GM12864 (cell line): ENCODE measurements at places on chromosomes 5 and 9.

- DNase-seq, result no peak
These were observed 23.2 kb downstream of the RETREG1 start for GRCh38 chr5:16593628-16594027.

DNA sequence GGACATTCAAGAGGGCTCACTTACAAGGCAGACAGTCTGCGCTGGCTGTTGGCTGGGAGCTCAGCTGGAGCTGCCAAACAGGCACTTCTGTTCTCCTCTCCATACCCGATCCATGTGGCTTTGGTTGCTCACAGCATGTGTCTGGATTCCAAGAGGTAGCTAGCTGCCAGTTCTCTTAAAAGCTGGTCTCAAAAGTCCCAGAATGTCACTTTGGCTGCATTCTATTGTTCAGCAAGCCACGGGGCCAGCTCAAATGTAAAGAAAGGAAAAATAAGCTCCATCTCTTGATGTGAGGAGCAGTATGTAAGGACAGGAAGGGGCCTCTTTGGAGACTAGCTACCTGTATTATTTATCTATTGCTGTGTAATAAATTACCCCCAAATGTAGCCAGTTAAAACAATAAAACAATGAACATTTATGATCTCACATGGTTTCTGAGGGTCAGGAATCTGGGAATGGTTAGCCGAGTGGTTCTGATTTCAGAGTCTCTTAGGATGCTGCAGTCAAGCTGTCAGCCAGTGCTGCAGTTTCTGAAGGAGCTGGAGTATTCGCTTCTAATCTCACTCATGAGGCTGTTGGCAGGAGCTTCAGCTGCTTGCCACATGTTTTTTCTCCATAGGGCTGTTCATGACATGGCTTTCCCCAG, 112.7 kb upstream of the CLINT1 start:
- no peak for DNase-seq

GRCh38 chr5:88404405-88404804, 135.8 kb upstream of the TMEM161B start:
- DNase-seq, result no peak

DNA sequence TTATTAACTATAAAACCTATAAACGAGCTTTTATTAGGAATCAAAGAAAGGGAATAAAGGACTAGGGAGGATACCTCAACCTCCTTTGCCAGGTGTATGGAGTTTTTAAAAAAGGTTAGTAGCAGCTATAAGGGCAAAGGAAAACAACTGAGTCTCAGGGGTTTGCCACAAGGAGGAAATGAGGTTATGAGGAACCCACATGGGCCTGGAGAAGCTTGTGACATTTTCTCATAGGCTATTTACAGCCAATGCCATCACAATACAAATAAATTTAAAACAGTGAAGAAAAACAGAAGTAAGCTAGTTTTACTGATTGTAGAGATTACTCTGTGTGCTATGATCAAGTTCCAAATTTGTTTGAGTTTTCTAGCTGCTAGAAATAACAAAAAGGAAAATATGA, 92.6 kb downstream of the CDKN2A start:
- no peak for DNase-seq

- DNase-seq, result no peak
These were observed 210.2 kb upstream of the TARS1 start for GRCh38 chr5:33230467-33231078.

- DNase-seq, result no peak
These were observed 21.8 kb downstream of the STOM start for GRCh38 chr9:121348221-121348620.

GRCh38 chr5:107154593-107154992, 516.1 kb downstream of the EFNA5 start:
- DNase-seq, result no peak

GRCh38 chr9:114061830-114062474, 16.1 kb downstream of the AMBP start:
- DNase-seq, result no peak

- DNase-seq, result no peak
These were observed 35.8 kb upstream of the CMYA5 start for GRCh38 chr5:79653843-79654242.

GRCh38 chr9:34522971-34523797, at the start of gene ENHO:
Gene ENHO, minus strand, starts transcription at chr9:34522990. Its CDS starts 1,295 bp downstream, at chr9:34521695.
- DNase-seq, result no peak

- DNase-seq, result no peak
These were observed 470.7 kb downstream of the CDK5RAP2 start for GRCh38 chr9:120109242-120109641.

DNA sequence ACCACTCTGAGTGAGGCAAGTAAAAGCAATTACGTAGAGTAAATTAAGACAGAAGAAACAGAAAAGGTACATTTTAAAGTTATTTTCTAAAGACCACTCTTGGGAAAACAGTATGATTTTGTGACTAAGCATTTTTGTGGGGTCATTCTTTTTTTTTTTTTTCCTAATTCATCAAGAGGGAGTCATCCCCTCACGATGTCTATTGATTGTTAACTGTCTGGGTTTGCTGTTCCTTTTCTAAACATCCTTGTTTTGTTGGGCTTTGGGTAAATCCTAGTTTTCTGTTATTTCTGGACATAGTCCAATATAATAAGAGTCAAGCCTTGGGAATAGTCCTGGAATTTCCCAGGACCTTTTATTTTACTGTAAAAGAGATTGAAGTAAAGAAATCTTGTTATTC, 63.8 kb downstream of the ANKRD55 start:
- no peak for DNase-seq

DNA sequence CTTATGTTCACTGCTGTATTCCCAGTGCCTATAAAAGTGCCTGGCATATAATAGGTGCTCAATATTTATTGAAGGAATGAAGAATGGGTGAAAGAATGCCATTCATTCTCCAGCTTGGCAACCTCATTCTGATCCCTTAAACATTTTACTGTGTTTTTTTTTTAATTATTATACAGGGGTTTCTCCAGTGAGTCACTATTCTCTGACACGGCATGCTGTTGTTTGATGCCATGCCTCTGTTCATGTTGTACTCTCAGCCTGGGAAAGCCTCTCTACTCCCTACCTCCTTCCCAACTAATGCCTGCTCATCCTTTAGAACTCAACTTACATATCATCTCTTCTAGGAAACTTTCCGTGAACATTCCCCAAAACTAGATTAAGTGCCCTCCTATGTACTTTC, 70.2 kb upstream of the PHF24 start:
- no peak for DNase-seq

DNA sequence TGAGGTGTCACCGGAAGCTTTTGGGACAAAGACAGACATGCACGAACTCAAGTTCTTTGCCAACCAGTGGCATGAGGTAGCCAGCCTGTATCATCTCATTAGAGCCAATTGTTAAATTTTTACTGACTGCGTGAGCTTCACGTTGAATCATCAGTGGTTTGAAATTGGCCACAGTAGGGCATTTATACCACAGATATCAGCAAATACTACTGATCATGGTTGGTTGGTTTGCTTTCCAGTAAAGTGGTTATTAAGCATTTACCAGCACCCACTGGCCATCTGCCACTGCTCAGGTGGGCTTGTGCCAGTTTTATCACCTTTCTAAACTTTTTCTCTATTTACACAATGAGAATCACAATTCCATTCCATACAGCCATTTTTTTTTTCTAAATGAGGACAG, 28.4 kb upstream of the SHC3 start:
- no peak for DNase-seq

DNA sequence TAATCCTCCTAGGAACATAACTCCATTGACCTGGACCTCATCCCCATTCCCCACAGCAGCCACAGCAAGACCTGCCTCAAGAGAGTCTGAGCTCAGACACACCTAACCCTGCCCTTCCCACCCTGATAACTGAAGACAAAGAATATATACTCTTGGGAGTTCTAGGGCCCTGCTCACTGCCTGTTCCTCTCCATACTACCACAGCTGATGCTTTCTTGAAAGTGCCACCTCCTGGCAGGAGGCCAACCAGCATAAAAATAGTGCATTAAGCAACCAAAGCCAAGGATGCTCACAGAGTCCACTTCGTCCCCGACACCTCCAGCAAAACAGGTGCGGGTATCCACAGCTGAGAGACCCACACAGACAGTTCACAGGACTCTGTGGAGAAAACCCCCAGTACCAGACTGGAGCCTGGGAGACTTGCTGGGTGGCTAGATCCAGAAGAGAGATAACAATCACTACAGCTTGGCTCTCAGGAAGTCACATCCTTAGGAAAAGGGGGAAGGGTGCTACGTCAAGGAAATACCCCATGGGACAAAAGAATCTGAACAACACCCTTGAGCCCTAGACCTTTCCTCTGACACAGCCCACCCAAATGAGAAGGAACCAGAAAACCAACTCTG, 23.5 kb downstream of the FAM114A2 start:
- DNase-seq, result no peak

DNA sequence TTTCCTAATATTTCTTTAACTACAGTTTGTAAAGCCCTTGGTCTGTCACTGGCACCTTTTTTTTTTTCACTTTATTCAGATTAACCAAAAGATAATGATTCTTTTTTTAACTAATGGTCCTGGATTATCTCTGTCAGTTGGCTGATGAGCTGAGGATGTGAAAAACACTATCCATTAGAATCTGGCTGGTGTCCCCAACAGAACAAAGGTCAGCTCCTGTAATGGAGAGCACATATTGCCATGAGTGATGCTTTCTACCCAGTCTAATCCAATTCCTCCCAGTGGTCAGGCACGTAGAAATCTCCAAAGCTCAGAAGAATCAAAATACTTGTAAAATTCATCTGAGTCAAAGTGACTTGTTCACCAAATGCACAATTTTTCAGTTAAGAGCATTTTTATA, 491.7 kb upstream of the PIK3R1 start:
- no peak for DNase-seq

DNA sequence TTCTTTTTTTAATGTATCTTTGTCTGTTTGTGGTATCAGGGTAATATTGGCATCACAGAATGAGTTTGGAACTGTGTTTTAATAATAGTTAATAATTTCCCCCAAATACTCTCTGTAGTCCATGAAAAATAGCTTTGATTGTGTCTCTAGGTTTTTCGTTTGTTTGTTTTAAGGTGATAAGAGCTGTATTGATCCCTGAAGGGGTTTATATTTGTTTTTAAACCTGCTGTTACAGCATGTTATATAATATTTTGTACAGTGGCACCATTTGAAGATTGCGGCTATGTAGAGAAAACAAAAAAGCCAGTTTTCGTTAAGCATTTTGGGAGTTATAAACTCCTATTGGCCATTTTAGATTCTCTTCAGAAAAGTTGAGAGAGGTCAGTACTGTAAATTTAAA, 15.7 kb downstream of the PAM start:
- no peak for DNase-seq

- DNase-seq, result no peak
These were observed 140.3 kb upstream of the FTMT start for GRCh38 chr5:121711416-121711815.

DNA sequence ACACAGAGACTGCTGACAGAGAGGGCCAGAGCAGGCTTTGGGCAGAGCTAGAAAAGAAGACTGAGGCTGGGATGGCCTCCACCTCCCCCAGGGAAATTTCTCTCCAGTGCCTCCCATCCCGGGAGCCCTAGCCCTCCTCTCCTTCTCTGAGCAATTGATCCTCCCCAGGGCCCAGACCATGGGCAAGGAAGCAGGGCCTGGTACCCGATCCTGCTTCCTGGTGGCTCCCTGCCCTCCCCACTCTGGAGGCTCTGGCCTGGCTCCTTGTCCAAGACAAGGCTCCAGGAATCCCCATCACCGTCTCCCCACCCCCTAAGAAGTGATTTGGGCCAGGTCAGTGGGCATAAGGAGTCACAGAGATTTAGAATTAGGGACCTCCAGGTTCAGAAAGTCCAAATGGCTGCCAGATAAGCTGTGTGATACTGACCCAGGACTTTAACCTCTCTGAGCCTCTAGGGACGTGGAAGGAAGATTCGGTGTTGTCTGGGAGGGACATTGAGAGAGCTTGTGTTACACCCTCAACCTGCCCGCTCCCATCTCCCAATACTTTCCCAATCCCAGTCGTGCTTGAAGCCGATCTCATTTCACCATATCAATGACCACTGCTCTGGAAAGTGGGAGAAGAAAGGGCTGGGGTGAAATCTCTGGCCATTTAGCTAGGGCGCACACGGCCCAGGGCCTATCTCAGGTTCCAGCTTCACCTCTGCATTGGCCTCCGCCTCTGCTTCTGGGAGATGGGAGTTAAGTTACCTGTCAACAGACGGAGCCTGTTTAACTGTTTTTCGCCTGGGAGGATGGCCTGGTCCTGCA, 25.8 kb upstream of the KIF12 start:
- no peak for DNase-seq

- DNase-seq, result no peak
These were observed 23.9 kb downstream of the VCP start for GRCh38 chr9:35048511-35048910.

- no peak for DNase-seq
These were observed 229.6 kb downstream of the TMEM167A start for GRCh38 chr5:82847562-82847961.

GRCh38 chr9:104977580-104977979, 49.6 kb upstream of the ABCA1 start:
- DNase-seq, result no peak

DNA sequence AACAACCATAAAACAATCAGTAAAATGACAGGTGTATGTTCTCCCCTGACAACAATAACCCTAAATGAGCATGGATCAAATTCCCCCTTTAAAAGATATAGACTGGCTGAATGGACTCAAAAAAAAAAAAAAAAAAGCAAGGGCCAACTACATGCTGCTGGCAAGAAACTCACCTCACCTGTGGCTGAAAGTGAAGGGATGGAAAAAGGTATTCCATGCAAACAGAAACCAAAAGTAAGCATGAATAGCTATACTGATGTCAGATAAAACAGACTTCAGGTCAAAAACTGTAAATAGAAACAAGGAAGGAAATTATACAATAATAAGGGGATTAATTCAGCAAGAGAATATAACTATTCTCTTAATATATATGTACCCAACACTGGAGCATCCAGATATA, 54.2 kb upstream of the SSBP2 start:
- no peak for DNase-seq

DNA sequence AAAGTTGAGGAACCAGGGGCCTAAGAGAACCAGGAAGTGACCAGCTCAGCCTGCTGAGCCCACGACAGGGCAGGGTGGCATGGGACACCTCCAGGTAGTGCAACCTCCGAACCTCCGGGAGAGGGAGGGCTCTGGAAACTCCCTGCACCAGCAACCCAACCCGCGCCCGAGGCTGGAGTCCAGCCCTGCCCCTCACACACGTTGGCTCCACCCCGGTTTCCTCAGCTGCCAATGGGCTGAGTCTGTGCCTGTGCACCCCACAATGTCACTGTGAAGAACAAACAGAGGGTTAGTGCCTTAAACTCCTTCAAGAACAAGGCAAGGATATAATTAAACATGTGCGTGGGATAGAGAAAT, 17.0 kb upstream of the UNC5A start:
- no peak for DNase-seq

DNA sequence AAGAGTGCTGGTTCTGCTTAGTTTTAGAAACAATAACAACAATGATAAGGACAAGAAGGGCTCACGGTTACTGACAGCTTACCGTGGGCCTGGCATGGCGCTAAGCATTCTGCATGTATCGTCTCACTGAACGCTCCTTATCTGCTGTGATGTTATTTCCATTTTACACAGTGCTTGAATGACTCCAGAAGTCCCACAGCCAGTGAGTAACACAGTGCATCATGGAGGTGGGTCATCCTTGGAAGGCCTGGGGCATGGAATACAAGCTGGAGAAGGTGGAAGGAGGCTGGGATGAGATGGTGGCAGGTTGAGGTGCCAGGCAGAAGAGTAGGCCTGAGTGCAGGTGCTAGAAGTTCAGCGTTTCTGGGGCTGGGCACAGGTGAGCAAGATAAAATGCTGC, 36.5 kb upstream of the FAT2 start:
- DNase-seq, result no peak

GRCh38 chr5:156678484-156678883, 171.6 kb upstream of the PPP1R2B start:
- no peak for DNase-seq
